Mammary epithelial cell (primary cell): ENCODE measurements at places on chromosomes 7 and 10. TPM values are rescaled to one million over a fixed set of nuclear protein-coding genes. Genes with fewer than 3 reads are reported as not detected.

The CPED1 gene
- total RNA-seq: 1.3 and 2.0 TPM in 2 replicates

- no peak for DNase-seq
Observed at GRCh38 chr7:101179117-101179516, 976 bp downstream of the NAT16 start.

DNA sequence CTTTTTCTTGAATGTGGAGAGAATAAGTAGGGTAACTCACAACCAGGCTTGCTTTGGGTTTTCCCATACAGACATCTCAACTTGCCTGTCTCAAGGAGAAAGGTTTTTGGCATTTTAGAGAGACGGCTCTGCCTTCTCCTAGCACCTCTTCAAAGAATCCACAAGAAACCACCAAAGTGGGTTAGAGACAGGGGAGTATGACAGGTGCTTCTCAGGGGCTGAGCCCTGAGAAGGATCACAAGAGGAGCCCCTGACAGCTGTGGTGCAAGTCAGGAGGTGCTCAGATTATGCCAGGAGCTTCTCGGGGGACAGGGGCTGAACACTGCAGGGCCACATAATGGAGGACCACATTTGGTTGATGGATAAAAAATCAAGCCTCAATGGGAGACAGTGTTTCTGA lies 170.8 kb upstream of the LYZL2 start:
- no peak for DNase-seq

GRCh38 chr10:125881192-125881591 lies at the start of gene DHX32:
DHX32 (minus strand) TSS chr10:125881292; CDS start chr10:125880824, 468 bp downstream.
- DNase-seq: no peak

- no peak for DNase-seq
Observed at GRCh38 chr10:13740461-13740860, 153.7 kb downstream of the PRPF18 start.

DNA sequence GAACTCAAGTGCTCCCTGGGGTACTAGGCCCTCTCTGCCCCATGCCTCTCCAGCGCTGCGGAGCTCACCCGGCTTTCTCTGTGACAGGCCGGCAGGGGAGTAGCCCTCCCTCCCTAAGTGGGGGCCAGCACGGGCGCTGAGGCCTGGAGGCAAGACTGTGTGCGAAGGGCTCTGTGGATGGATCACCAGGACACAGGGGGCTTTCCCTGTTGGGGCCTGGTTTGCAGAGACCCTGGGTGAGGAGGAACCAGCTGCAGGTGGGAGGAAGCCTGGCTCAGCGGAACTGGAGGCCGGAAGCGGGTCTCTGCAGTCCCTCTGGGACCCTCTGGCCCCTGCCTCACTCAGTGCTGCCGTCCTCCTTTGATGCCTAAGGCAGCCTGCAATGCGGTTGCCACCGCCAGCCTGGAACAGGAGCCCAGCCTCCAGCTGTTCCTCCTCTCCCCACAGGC lies 106.0 kb downstream of the CYTH3 start:
- DNase-seq: no peak

DNA sequence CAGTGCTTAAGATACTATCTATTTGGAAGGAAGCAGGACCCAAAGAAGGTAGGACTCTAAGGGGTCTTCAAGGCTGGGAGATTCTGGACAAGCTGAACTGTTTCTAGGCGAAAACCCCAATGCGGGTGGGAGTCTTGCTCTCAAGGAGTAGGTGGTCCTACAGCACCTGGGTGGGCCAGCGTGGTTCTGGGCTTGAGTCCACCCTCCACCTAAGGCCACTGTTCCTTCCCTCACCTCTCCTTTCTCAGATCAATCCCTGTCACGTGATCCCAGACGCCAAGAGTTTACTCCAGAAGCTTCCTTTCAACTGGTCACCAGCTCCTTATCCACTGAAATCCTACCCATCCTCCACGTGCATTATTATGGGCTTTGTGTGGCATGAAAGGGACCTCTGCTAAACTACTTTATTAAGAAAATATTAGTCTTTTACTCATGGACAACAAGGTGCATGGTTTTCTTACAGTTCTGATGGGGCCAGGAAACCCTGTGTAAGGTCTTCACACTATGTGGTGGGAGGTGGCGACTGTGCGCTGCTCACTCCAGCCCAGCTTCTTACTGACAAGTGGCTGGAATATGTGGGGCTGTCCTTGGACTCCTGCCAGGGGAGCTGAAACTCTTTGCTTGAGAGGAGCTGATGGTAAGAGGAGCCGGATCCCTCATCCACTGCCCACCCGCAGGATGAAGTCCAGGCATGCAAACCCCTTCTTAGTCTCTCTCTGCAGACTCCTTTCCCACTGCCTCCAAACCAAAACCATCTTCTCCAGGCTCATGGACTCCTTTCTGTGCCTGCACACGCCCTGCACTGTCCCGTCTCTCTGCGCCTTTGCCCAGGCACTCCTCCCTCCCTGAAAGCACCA lies 1.6 kb downstream of the ZNF746 start:
- peak; percentile 54 for DNase-seq

DNA sequence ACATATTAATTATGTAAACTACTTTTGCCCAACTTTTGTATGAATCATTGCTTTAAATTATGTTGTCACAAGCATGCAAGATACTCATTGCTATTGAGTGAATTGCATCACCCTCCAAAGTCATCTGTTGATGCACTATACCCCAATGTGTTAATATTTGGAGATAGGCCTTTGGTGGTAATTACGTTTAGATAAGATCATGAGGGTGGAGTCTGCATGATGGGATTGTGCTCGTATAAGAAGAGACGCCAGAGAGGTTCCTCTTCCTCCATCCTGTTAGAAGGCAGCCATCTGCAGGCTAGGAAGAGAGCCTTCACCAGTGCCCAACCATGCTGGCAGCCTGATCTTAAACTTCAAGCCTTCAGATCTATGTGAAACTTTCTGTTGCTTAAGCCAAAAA lies 95.3 kb upstream of the MAGI2 start:
- no peak for DNase-seq

- DNase-seq: peak; percentile 95
Observed at GRCh38 chr7:41097501-41097900, 605.4 kb downstream of the INHBA start.

DNA sequence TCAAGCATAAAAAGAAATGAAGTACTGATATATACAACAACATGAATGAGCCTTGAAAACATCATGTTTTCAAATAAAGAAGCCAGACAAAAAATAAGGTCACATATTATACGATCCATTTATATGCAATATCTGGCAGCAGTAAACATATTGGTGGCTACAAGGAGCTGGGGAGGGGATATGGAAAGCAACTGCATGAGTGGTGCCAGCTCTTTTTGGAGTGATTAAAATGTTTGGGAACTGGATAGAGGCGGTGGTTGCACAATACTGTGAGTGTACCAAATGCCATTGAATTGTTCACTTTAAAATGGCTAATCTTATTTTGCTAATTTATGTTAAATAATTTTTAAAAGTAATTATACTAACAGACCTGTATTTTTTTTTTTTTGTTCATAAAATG lies 481.7 kb downstream of the PCDH15 start:
- DNase-seq: no peak

DNA sequence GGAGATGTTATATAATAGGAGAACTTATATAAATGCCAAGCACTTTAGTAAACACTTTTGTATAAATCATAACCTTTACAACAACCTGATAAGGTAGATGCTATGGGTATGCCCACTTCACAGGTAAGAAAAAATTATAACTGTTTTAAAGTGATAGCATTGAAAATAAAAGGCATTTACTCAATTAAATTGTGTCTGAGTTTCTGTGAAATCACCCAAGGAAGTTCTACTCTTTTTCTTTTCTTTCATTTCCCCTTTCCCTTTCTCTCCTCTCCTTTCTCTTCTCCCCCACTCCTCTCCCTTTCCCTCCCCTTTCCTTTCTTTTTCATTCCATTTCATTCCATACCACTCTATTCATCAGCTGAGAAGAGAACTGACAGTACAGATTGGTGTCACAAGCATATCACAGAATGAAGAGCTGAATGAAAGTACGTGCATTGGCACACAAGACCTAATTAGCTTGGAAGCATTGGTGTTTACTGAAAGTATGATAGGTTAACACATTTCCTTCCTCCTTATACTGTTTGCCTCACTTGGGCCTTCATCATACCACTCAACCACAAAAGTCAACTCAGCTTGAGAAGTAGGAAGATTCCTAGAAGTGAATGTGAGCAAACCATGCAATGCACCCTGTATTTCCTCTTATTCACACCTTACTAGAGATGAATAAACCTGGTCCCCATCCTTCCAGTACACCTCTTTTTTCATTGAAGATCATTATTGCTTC lies 117.9 kb upstream of the AGR3 start:
- DNase-seq: no peak
